Cerebellar nuclear complex (tissue), 1 donor: ENCODE measurements at places on chromosomes 2 and 18.

DNA sequence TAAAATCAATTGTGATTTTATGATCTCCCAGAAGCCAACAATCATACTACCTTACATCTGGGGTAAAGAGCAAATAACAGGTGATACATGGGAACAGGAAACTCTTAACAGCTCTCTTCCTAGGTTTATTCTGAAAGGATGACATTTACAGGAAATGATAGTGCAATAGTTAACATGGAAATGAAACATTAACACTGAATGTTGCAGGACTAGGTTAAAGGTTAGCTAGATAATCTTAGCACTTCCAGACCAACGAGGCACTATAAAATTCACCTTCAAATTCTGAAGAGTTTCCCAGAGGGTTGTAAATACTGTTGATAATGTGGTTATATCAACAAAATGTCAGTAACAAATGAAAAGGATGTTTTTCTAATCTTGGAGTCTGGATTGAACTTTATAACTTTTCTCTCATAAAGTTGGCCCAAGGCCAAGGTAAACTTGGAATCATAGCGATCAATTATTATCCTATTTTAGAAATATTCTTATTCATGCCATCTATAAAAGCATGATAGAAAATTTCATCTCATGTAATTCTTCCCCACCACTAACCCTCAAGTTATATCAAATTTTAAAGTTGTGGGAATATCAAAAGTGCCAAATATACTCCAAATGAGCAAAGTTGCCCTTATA lies 32.9 kb upstream of the GCG start:
- DNase-seq, result no peak

DNA sequence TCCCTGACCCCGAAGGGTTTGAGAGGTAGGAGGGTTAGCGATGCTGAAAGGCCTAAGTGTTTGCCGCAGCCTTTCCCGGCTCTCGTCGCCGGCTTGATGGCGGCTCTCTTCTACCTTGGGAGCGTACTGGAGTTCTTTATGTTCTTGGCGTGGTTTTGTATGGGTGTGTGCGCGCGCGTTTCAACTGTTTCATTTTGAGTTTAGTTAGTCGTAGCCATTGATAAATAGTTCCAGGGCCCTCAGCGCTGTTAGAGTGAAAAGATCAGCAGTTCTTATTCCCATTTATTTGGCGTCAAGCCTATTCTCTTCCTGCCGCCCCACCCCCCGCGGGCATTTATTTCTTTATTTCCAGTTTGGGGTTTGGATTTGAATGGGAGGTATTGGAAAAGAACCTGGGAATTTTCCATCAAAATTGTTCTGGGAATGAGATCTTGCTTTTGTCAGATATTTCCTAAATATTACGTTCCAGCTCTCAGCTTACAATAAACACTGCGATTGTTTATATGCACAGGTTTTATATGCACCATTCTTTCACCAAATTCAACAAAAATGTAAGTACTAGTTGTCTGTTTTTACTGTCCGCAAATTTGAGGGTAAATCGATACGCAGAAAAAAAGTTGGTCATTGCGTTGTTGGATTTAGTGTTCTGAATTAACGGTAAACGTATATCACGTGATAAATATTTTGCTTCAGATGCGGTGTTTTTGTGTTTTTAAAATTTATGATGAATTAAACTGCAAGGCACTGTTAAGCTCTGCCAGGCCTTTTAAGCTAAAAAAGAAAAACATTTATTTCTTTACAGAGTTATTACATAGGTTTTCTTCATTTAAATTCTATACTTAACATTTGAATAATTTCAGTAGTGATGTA lies 954 bp downstream of the CCNT2 start:
- no peak for DNase-seq

- DNase-seq, result no peak
Observed at GRCh38 chr2:38155015-38155414, 79.1 kb upstream of the CYP1B1 start.

GRCh38 chr2:203685789-203686420 lies 20.5 kb upstream of the CD28 start:
- DNase-seq, result no peak

DNA sequence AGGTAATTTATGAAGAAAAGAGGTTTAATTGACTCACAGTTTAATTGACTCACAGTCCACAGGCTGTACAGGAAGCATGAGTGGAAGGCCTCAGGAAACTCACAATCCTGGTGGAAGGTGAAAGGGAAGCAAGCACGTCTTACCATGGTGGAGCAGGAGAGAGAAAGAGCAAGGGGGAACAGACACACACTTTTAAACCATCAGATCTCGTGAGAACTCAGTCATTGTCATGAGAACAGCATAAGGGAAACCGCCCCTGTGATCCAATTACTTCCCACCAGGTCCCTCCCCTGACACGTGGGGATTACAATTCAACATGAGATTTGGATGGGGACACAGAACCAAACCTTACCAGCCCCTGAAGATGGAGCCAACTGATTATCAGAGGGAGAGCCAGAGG lies 11.2 kb upstream of the PUM2 start:
- DNase-seq, result no peak

DNA sequence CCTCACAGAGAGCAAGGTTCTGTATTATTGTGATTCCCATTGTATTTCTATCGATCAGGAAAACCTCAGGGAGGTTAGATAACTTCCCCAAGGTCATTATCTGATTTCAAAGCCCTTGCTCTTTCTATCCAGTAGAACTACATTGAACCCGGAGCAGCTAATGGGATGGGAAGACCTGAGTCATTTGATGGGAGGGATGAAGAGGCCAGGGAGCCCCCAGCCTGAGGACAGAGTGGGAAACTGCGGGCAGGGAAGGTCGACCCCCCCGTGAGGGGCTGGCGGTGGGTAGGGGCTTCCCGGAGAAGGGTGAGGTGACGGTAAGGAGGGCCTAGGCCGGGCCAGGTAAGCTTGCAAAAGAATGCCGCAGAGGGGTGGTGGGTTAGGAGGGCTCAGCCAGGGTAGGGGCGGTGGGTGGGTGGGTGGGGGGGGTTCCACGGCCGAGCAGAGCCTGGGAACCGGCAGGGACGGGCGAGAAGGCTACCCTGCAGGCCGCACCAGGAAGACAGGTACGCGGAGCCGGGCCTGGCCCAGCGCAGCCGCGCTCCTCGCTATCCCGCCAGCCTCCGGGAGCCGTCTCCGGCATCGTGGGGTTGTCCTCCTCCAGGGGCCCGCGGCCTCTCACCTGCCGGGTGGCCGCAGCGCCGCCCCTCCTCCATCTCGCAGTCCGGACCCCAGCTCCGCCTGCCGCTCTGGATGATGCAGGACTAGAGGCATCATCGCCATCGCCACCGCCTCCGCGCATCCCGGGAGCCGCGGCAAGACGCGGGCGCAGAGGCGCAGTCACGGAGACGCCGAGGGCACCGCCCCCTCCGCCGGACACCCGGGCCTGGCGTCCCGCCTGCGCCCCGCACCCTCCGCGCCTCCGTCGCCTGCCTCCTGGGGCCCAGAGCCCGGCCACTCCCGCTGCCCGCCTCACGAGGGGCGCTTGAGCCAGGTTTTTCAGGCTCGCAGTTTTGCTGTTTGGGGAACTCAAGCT lies at the start of gene GPR75:
TSS of gene GPR75 (minus strand) at position 762 of the 976 bp plus-strand sequence. CDS start 5,211 bp downstream, outside the sequence.
- no peak for DNase-seq

DNA sequence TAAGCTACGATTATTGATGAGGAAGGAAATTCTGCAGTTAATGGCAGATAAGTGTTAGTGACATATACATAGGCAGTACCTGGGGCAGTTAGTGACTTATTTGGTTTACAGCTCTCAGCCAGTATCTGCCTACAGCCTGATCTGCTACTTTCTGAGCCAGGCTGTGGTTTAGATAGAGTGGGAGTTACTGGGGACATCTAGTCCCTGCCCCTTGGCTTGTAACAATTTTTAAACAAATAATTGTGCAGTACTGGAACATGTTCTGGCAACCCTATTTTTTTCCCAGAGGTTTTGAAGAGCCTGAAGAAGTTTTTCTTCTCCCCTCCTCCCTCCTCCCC lies 2.3 kb downstream of the KIF5C start:
- DNase-seq, result no peak

- peak; percentile 22 for DNase-seq
Observed at GRCh38 chr18:5456577-5457461, 87.0 kb downstream of the EPB41L3 start.

GRCh38 chr2:20410556-20411277 lies 36.2 kb upstream of the RHOB start:
- DNase-seq, result no peak

DNA sequence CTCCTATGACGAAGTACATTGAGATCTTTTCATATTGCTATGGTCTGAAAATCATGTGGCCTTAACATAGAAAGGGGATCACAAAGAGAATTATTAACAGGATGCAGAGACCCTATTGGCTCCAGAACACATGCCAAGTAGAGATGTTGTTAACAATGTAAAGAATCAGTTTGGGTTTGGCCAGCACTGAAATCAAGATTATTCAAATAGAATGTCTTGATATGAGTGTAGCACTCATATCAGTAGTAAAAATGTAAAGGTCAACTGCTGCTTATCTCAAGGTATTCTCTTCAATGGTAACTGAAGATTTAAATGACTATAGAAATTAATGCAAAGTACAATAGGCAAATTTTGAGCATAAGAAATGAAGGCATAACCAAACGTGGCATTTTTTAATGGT lies 262.8 kb downstream of the PTH2R start:
- DNase-seq, result no peak
